ENCODE measurements at places on chromosomes 12 and 14.

DNA sequence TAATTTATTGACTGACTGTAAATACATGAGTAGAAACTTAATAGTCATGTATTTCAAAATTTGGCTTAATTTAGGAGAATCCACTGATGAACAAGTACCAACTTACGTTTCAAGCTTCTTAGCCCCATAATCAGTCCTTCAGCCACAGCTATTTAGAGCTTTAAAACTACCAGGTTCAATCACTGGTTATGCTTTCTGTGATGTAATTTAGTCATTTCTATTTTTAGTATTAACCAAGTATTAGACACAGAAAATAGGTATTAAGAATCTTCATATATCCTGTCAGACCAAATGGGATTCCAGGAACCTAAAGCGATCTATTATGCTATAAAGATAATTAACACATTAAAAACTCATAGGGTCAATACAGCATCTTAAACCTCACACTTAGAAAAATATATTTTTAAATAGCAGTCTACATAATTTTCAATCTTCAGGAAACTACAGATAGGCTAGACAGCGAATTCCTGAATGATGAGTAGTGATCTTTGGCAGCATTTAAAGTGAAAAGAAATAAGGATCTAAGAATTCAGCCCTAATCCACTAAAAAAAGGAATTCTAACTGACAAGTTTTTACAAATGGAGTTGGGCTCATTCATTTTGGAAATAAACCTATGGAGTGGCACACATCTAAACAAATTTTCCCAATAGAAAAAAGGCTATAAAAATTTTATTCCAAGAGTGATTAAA lies 51.5 kb downstream of the ZC3H14 start:
- no peak for DNase-seq

GRCh38 chr14:51609955-51610283 lies 41.8 kb upstream of the FRMD6 start:
- no peak for DNase-seq

GRCh38 chr12:92146497-92147224 lies 1.0 kb upstream of the BTG1 start:
- no peak for DNase-seq

- DNase-seq: no peak
Observed at GRCh38 chr14:71654810-71655209, 277.4 kb upstream of the RGS6 start.

DNA sequence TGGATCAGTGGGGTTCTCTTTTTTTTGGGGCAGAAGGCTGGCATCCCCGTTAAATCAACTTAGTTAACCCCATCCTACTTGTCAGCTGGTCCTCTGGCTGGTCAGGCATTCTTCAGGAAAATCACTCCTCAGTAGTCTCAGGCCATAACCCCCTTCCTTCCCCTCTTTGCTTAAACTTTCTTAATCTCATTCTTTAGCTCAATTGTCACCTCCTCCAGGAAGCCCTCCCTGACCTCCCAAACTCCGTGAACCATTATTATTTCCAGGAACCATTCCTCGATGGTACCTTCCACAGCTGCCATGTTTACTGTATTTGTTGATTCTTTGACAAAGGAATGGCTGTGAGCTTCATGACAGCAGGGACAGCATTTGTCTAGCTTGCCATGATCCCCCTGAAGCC lies 72.5 kb upstream of the FBXO21 start:
- no peak for DNase-seq

DNA sequence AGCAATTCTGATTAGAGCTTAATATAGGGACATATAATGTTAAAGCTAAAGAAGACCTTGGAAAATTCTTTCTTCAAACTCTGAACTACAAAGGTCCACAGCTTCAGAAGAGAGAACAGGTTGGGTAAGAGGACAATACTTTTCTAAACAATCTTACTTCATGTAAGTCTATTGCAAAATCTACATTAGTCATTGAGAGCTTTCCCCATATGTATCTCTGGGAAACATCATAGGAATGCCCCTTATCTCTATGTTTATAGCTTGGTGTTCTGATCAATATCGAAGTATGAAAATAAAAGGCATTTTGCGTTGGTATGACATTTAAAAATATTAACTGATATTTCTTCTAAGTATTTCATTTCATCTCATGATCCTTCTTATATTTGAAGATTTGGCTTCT lies 962.6 kb downstream of the AACS start:
- DNase-seq: no peak
